Uterine smooth muscle cell (primary cell): ENCODE measurements at places on chromosomes 3 and 15. TPM values are rescaled to one million over a fixed set of nuclear protein-coding genes. Genes with fewer than 3 reads are reported as not detected.

The LRRC2 gene
- total RNA-seq = 1.9 and 7.4 TPM in 2 replicates

The THSD4 gene
- 63.7 and 146 TPM in 2 replicates for total RNA-seq

The ACOX2 gene
- total RNA-seq = 7.7 and 10.2 TPM in 2 replicates

The KCNMB3 gene
- 1.2 and 1.5 TPM in 2 replicates for total RNA-seq

The RARB gene
- total RNA-seq = 26.4 and 44.8 TPM in 2 replicates

The GOLGA6A gene
- total RNA-seq = under 0.01 TPM in 1 of 2 replicates, not detected in the other

The ZNF662 gene
- total RNA-seq = 1.9 and 2.4 TPM in 2 replicates

The MESP1 gene
- 0.44 and 1.1 TPM in 2 replicates for total RNA-seq

The PIERCE2 gene
- total RNA-seq = 0.55 and 1.6 TPM in 2 replicates

The TM4SF4 gene
- total RNA-seq = not detected in 2 replicates

The C3orf18 gene
- total RNA-seq = 12.9 and 20.2 TPM in 2 replicates

The SAMD7 gene
- not detected in 2 replicates for total RNA-seq

The STAG1 gene
- total RNA-seq = 54.0 and 65.1 TPM in 2 replicates

The FYCO1 gene
- 29.9 and 50.7 TPM in 2 replicates for total RNA-seq

The BHLHE40 gene
- 15.9 and 21.5 TPM in 2 replicates for total RNA-seq

The ADGRG7 gene
- 1.1 and 49.1 TPM in 2 replicates for total RNA-seq
